Spleen (tissue), 13 donors: ENCODE measurements at places on chromosomes 16 and 17. TPM values are rescaled to one million over a fixed set of nuclear protein-coding genes. Genes with fewer than 3 reads are reported as not detected.

Gene TMC8
- 191 TPM for polyA plus RNA-seq

Gene CCDC200
- 0.35 TPM for polyA plus RNA-seq

Gene HCRT
- polyA plus RNA-seq: not detected

Gene WNK4
- not detected for polyA plus RNA-seq

Gene HLF
- 2.4 TPM for polyA plus RNA-seq

Gene GPR142
- polyA plus RNA-seq: 0.18 TPM

Gene RCVRN
- polyA plus RNA-seq: 0.64 TPM

Gene PRDM7
- polyA plus RNA-seq: not detected

Gene GRAPL
- polyA plus RNA-seq: 13.0 TPM

Gene FLII
- polyA plus RNA-seq: 211 TPM

Gene KCNH4
- polyA plus RNA-seq: 0.15 TPM

Gene ZSCAN10
- 0.02 TPM for polyA plus RNA-seq

Gene KRT36
- 0.22 TPM for polyA plus RNA-seq

Gene SPATA22
- 0.22 TPM for polyA plus RNA-seq

Gene CCL23
- 6.6 TPM for polyA plus RNA-seq

Gene CNTD1
- 0.26 TPM for polyA plus RNA-seq

Gene MBTPS1
- 34.5 TPM for polyA plus RNA-seq

Gene CCDC102A
- 4.6 TPM for polyA plus RNA-seq

Gene FMNL1
- 40.8 TPM for polyA plus RNA-seq

Gene DBF4B
- 2.0 TPM for polyA plus RNA-seq

Gene ALDOA
- 424 TPM for polyA plus RNA-seq

Gene GPS2
- polyA plus RNA-seq: 70.9 TPM

Gene ABCC11
- polyA plus RNA-seq: 0.05 TPM

Gene TOM1L1
- polyA plus RNA-seq: 3.0 TPM

Gene MFAP4
- 16.1 TPM for polyA plus RNA-seq

Gene PRSS27
- 1.2 TPM for polyA plus RNA-seq
